Activated CD4-positive, alpha-beta T cell treated with anti-CD3 and anti-CD28 coated beads, Interleukin-2, amount 10 ng/mL, durations not matched to agents 7 days and 5 days (primary cell): ENCODE measurements at places on chromosomes 3 and 15. TPM values are rescaled to one million over a fixed set of nuclear protein-coding genes. Genes with fewer than 3 reads are reported as not detected.

Gene LRRK1
- total RNA-seq, result 0.40 TPM

Gene SLC9C1
- total RNA-seq, result not detected

Gene FETUB
- not detected for total RNA-seq

DNA sequence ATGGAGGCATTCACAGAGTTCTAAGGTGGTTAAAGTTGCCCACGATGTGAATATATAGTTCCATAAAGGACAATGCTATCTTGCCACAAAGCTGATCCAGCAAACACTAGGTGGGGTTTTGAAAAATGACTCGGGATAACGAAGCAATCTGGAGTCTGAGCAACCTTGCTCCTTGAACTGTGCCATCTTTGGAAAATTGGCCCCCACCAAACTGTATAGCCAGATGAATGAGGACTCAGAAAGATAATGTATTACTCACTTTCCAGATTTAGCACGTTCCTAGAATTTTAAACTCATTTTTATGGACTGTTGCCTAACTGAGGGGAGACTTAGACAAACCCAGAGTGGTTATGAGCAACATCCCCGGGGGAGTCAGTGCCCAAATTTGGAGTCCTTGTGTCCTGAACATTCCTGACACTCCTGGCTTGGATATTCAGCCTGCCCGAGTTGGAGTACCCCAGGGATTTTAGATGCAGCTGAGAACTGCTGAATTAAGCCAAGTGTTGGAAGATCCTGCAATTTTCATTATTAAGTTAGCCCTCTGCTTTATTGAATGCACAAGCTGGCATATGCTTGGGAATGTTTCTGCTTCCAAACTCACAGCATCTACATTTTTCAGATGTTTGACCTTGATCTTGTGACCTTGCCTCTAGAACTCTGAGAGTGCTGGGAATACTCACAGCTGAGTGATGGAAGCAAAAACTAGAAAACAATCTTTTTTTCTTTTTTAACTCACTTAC is 8.8 kb upstream of the MAGI1 start:
- H3K4me3 ChIP-seq, result no peak overlapping the region
- no peaks in the 10 kb centered on the region for H3K4me1 ChIP-seq
- H3K27me3 ChIP-seq, result peaks cover 7% of the 10 kb centered on the region
- no peak for DNase-seq
- no peak overlapping the region for H3K27ac ChIP-seq
